ENCODE measurements at places on chromosomes 11 and 22. TPM values are rescaled to one million over a fixed set of nuclear protein-coding genes. Genes with fewer than 3 reads are reported as not detected.
A peak's percentile ranks its signal among the peaks of the same experiment; 100 is the strongest.

- DNase-seq, result no peak
- no peak overlapping the region for H3K27ac ChIP-seq
- H3K4me3 ChIP-seq, result no peak overlapping the region
Measured at GRCh38 chr22:45516923-45517675, 14.4 kb downstream of the FBLN1 start.

DNA sequence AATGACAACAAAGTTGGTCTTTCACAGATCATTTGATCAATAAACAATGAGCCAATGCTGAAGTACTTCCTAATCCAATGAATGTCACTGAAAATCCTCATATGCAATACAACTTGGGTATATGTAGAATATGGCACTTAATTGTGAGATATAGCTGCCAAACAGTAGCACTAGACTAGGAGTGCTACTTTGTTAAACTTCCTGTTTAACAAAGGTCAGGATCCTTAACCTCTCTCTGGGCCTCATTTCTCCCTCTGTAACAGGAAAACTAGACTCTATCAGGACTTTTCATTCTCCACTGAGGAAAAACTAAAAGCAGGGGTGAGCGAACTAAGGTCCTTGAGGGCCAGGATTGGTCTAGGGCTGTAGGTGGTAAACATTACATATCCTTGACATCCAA lies 56.1 kb downstream of the PITPNB start:
- no peaks in the 10 kb centered on the region for H3K27me3 ChIP-seq
- DNase-seq, result no peak
- H3K4me1 ChIP-seq, result no peaks in the 10 kb centered on the region
- peaks cover 17% of the 10 kb centered on the region for H3K36me3 ChIP-seq
- no peak overlapping the region for H3K27ac ChIP-seq
- H3K4me3 ChIP-seq, result no peak overlapping the region

DNA sequence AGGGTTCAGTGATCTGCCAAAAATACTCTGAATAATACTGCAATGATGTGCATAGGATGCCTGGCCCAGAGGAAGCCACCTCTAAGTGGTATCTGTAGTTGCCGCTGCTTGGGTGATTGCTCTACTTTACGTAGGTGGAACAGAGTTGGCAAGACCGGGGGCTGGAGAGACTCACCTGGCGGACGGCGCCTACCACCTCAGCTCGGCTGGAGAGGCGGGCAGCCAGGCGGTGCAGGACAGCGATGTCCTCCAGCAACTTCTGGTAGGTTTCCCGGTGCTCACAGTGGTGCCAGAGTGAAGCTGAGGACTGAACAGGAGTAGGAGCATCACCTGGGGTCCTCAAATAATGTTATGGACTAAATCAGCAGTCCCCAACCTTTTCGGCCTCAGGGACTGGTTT lies 34.5 kb upstream of the LYVE1 start:
- DNase-seq, result no peak
- no peaks in the 10 kb centered on the region for H3K4me1 ChIP-seq
- H3K27me3 ChIP-seq, result no peaks in the 10 kb centered on the region
- no peaks in the 10 kb centered on the region for H3K36me3 ChIP-seq
- no peak overlapping the region for H3K4me3 ChIP-seq

GRCh38 chr11:70064726-70065317 lies 13.3 kb upstream of the ANO1 start:
- H3K27ac ChIP-seq, result no peak overlapping the region
- H3K27me3 ChIP-seq, result no peaks in the 10 kb centered on the region
- H3K4me1 ChIP-seq, result no peaks in the 10 kb centered on the region

DNA sequence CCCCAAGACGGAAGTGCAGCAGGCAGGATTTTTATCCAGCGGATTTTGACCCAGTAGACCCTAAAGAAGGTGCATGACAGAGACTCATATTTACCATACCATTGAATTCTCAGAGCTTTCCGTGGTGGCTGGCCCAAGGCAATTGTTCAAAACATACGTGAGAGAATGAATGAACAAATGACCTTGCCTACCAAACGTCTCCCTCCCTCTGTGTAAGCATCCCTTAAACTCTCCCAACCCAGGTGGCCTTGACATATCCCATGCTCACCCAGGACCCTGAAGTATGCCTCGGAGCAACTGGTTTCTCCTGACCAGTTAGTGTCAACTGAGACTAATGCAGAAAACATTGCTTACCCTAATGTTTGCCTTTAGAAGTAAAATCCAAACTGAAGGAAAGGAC lies 154.9 kb downstream of the TEAD1 start:
- H3K4me1 ChIP-seq, result peaks cover 6% of the 10 kb centered on the region
- DNase-seq, result no peak
- no peaks in the 10 kb centered on the region for H3K36me3 ChIP-seq
- H3K4me3 ChIP-seq, result no peak overlapping the region
- H3K27me3 ChIP-seq, result peaks cover 13% of the 10 kb centered on the region
- H3K27ac ChIP-seq, result no peak overlapping the region

Gene RIC3
- total RNA-seq, result 7.3 TPM

- DNase-seq, result no peak
- H3K27ac ChIP-seq, result no peak overlapping the region
- no peaks in the 10 kb centered on the region for H3K27me3 ChIP-seq
- no peaks in the 10 kb centered on the region for H3K36me3 ChIP-seq
- no peak overlapping the region for H3K4me3 ChIP-seq
- peaks cover 3% of the 10 kb centered on the region for H3K4me1 ChIP-seq
Measured at GRCh38 chr11:95563173-95563572, 226.4 kb downstream of the FAM76B start.

Gene TAF6L
- 32.9 TPM for total RNA-seq

- DNase-seq, result peak; percentile 25
- no peaks in the 10 kb centered on the region for H3K4me1 ChIP-seq
- no peaks in the 10 kb centered on the region for H3K27me3 ChIP-seq
- H3K36me3 ChIP-seq, result no peaks in the 10 kb centered on the region
- H3K4me3 ChIP-seq, result no peak overlapping the region
- H3K27ac ChIP-seq, result no peak overlapping the region
Measured at GRCh38 chr11:114280696-114281095, 15.5 kb upstream of the NNMT start.

DNA sequence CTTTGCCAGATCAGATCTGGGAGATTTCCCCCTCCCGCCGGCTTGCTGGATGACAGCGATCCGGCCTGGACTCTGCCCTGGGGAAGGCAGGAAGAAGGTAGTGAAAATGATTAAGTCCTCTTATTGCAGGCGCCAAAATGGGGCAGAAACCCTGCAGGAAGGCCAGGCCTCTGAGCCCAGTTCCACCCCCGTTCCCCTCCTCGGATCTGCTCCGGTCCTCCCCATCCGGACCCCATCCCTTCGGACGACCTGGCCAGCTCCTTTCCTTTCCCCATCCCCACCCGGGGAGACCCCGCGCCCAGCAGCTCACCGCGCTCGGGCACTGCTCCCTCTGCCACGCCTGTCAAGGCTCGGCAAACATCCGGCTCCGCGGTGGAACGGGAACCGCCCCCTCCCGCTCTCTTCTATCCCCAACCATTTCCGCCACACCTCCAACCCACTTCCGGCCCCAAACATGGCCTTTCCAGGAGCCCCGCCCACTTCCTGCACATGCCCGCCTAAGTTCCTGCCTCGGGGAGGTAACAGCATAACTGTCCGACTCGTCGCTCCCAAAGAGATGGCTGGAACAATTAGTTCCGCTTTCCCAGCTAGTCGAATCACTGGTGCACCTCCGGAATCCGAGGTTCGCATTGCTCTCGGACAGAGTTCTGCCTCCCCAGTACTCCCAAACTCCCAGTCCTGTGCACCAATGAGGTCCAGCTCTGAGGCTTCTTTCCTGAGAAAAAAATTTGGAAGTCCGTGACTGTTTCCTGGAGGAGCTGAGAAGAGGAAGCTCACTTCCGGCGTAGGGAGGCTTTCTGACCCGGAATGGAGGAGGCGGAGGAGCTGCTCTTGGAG lies at the start of the genes ARHGAP1 and ZNF408:
ARHGAP1 (minus strand) TSS at position 379 of the 837 bp plus-strand sequence. CDS start 4,512 bp downstream, outside the sequence.
ZNF408 (plus strand) TSS at position 791 of the 837 bp plus-strand sequence; CDS start at position 808, 17 bp downstream.
- peaks cover 33% of the 10 kb centered on the region for H3K4me1 ChIP-seq
- peaks cover 20% of the 10 kb centered on the region for H3K36me3 ChIP-seq

DNA sequence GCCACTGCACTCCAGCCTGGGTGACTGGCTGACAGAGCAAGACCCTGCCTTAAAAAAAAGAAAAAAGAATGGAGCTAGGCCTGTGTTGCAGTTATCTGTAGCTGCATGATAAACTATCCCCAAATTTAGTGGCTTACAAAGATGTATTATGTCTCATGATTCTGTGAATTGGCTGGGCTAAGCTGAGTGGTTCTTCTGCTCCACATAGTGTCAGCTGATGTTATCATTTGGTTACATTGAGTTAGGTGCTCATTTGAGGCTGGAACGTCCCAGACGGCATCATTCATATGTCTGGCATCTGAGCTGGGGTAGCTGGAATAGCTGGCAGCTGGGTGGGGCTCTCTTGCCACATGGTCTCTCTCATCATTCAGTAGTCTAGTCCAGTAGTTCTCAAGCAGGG lies 8.2 kb upstream of the ASCC2 start:
- no peak overlapping the region for H3K4me3 ChIP-seq
- H3K27me3 ChIP-seq, result no peaks in the 10 kb centered on the region
- no peak for DNase-seq
- no peaks in the 10 kb centered on the region for H3K36me3 ChIP-seq
- H3K27ac ChIP-seq, result no peak overlapping the region

- no peaks in the 10 kb centered on the region for H3K27me3 ChIP-seq
- no peaks in the 10 kb centered on the region for H3K36me3 ChIP-seq
- no peak overlapping the region for H3K27ac ChIP-seq
- H3K4me1 ChIP-seq, result no peaks in the 10 kb centered on the region
Measured at GRCh38 chr11:129267716-129268115, 75.6 kb upstream of the ARHGAP32 start.

GRCh38 chr22:17575151-17575550 lies 11.9 kb downstream of the SLC25A18 start:
- no peaks in the 10 kb centered on the region for H3K4me1 ChIP-seq
- H3K4me3 ChIP-seq, result no peak overlapping the region
- no peaks in the 10 kb centered on the region for H3K27me3 ChIP-seq
- DNase-seq, result no peak
- H3K36me3 ChIP-seq, result no peaks in the 10 kb centered on the region

Gene OR10A2
- not detected for total RNA-seq

Gene KRTAP5-9
- total RNA-seq, result not detected

Gene ABCC8
- total RNA-seq, result not detected

DNA sequence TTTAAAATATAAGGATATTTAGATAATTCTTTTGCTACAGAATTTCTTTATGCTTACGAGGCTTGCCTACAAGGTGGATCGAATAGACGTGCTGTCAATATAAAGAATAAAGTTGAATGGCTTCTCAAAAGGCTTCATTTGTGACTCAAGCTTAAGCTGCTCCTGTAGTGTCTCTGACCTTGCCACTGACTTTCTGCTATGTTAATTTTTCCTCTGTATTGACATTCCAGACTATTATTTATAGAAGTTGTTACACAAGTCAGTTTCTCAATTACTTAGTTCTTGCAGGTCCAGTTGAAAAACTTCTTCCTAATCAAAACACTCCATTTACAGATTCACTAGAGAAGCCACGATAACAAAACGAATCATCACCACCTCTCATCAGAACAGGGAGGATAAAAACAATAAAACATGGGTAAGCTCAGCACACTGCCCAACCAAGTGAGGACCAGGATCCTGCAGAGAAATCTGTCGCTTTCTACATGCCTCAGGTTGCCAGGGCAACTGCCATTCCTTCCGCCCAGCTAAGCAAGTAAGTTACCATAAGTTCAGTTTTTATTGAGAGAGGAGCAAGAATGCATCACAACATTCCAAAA lies 39.0 kb upstream of the CHKA start:
- H3K27me3 ChIP-seq, result no peaks in the 10 kb centered on the region
- H3K27ac ChIP-seq, result no peak overlapping the region
- H3K36me3 ChIP-seq, result peaks cover 27% of the 10 kb centered on the region

Gene OR4X2
- total RNA-seq, result not detected
